ENCODE measurements at places on chromosomes 5 and 9. TPM values are rescaled to one million over a fixed set of nuclear protein-coding genes. Genes with fewer than 3 reads are reported as not detected.

- DNase-seq, result no peak
Measured at GRCh38 chr9:81560851-81561732, 128.3 kb downstream of the TLE1 start.

WNK2 gene
- total RNA-seq, result 16.2 TPM

DNA sequence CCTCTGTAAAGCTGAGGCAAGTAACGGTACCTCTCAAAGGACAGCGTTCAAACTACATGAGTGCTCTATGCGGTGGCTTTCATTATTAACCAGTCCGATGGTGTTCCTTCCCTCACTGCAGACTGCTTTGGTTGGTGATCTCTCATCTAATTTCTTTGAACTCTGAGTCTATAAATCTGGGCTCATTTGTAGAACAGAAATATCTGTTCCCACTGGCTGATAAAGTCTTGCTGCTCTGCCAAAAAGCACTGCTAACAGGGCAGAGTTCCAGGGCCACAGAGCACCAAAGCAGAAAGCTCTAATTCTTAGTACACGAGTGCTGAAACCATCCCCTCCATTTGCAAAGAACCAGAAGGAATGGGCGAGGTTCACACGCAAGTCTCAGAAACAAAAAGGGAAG is 81.9 kb downstream of the MED27 start:
- DNase-seq, result no peak

GRCh38 chr5:15001517-15001916 is 129.9 kb upstream of the ANKH start:
- DNase-seq, result no peak

ADAMTSL1 gene
- total RNA-seq, result 3.4 TPM

GRCh38 chr5:80825786-80826460 is 134.2 kb upstream of the RASGRF2 start:
- no peak for DNase-seq

NIPSNAP3A gene
- 21.2 TPM for total RNA-seq

- DNase-seq, result peak; percentile 69
Measured at GRCh38 chr5:126973193-126973592, 57.2 kb downstream of the MARCHF3 start.

PRR16 gene
- total RNA-seq, result 1.3 TPM

- no peak for DNase-seq
Measured at GRCh38 chr9:103471241-103471640, 476.1 kb downstream of the CYLC2 start.

DNA sequence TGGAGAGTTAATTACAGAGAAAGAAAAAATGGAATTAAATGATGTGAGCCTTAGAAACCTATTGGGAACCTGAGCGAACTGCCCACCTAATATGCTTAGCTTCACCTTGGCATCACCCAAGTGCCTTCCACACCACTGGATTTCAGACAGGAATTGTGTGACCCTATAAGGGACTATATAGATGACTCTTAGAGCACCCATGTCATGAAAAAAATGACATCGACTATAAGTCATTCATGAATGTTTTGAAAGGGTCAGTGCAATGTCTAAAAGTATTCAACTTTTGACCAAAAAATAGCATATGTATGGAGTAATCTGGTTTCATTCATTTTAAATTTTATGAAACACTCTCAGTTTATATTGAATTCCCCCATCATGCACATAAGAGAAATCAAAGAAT is 81.6 kb upstream of the PRRC1 start:
- no peak for DNase-seq

PAIP1 gene
- 54.6 TPM for total RNA-seq

DNA sequence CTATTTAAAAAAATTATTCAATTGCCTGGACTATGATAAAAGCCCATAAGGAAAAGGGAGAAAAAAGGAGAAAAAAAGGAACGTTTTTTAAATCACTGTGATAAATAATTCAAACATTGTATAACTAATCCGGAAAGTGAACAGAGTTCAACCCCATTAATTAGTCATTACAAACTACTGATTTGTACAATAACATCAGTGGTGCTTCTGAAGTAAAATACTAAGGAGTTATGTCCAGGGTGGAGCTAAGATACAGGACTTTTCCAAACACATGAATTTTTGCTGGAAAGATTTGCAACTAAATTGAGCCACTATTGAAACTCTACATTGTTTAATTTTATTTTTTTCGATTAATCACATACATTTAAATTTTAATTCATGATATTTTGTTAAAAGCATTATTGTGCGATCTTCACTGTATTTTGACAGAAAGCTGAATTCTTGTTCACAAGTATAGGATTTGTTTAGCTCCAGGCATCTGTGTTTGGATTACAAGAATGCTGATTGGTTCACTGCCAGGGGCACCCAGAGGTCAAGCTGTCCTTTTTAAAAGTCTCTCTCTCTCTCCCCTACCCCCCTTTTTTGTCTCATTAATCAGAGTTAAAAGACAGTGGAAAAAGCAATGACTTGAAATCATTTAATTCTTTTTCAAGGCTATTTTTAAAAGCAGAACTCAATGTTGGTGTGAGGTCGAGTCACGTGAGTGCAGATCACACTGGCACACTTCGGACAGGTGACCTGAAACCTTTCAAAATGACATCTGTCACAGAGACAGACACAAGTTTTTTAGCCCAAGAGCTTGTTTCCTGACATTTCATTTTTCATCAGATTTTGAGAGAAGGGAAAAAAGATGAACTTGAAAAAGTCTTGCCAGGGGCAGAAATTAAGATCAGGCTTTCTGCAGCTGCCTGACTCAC is 387.3 kb downstream of the NR2F1-AS1 start:
- no peak for DNase-seq

DNA sequence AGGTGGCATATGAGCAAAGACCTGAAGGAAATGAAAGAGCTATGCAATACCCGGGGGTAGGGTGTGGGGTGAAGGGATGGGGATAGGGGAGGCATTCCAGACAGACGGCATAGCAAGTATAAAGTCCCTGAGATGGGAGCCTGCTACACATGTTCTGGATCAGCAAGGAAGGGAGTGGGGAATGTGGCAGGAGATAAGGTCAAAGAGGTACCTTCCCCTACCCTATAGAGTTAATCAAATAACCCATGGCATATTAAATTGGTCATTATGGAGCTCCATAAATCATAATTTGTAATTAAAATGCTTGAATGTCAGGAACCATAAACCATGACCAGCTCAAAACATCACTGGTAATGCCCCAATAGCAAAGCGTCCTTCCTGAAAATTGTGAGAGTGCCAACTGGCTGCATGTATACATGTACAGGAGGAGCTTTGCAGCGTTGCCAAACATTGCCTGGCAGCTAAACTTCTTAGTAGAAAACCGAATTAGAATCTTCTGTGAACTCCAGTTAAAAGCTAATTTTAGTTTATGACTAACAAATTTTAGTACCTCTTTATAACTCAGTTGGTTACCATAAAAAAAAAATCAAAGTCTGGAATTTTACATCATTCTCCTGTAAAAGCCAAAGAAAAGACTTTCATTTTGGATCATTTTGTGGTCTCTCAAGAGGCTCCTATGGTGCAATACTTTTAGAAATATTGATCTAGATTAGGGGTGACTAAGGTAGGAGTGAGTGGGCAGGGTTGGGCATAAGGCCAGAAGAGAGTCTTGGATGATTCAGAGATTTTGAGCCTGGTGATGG is 4.7 kb downstream of the DNAI1 start:
- DNase-seq, result no peak

- no peak for DNase-seq
Measured at GRCh38 chr5:118889165-118889564, 99.2 kb downstream of the DTWD2 start.

DNA sequence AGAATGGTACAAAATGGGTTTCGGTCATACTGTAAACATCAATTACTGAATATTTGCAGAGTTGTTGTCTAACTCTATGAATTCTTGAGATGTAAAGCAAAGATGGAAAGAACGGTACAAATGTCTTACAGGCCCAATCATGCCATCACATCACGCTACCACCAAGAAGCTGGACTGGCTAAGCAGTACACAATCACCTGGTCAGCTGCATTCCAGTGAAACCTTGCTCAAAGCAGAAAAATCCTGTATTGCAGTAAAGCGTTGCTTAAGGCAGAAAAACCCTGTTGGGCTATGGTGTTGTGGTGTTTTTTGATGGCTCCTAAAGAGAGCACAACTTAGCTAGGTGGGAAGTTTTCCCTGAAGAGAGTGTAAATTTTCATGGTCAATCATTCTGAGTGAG is 112.6 kb upstream of the RASA1 start:
- no peak for DNase-seq

DNA sequence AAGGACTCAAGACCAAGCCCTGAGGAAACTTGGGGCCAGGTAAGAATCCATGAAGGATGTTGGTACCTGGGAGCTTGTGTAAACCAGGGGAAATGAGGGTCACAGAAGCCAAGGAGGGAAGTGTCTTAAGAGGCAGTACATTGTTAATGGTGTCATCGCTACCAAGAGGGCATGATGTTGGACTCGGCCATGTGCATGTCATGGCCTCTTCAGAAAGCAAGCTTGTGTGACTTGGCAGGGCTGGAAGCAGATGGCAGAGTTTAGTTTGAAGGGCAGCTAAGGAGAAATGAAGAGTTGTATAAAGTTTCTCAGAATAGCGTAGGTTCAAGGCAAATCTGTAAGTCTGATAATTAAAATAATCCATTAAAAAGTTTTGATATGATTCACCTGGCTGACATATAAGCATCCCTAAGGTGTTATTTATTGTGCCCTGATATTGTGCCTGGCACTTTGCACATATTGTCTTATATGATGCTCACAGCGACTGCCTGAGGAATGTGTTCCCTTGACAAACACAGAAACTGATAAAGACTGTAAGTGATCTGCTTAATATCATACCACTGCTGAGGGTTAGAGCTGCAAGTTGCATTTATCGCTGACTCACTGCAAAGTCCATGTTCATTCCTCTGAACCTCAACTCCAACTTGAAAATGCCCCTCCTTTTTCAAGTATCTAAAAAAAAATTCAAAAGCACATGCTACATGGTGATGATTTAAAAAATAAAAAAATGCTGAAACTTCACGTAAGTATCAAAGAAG is 81.3 kb upstream of the PTPN3 start:
- no peak for DNase-seq

DNA sequence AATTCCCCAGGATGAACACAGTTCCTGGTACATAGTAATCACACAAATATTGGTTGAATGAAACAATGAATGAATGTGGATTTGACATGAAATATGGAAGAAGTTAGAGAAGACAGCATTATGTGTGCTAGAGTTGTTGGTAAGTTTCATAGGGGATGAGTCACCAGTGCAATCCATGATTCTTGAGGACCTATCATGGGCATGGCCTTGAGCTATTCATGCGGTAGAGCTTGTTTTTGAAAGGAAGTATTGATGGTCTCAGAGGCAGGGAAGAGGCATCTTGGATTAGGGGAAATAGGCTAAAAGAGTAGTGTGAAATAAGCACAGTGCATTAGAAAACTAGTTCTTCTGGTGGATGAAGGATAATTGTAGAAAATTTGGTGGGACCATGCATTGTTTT is 22.1 kb downstream of the SPATA31D1 start:
- no peak for DNase-seq

DNA sequence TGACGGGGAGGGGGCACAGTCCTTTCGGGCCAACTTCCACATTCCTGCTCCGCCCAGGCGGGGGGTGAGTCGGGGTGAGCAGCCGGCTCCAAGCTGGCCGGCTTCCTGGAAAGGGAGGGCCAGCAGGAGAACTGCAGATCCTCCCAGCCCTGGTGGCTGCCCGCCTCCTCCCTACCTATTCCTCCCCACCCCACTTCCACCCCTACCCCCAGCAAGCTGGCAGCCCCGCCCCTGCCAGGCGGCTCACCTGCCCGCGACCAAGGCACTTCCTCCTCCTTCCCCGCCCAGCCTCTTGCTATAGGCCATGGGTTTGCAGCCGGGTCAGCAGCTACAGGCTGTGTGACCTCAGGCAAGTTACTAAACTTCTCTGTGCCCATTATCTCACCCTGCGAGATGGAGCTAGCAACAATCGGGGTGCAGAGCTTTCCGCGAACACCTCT is 5.6 kb upstream of the IRF1 start:
- peak; percentile 100 for DNase-seq

SLC27A6 gene
- not detected for total RNA-seq

DNA sequence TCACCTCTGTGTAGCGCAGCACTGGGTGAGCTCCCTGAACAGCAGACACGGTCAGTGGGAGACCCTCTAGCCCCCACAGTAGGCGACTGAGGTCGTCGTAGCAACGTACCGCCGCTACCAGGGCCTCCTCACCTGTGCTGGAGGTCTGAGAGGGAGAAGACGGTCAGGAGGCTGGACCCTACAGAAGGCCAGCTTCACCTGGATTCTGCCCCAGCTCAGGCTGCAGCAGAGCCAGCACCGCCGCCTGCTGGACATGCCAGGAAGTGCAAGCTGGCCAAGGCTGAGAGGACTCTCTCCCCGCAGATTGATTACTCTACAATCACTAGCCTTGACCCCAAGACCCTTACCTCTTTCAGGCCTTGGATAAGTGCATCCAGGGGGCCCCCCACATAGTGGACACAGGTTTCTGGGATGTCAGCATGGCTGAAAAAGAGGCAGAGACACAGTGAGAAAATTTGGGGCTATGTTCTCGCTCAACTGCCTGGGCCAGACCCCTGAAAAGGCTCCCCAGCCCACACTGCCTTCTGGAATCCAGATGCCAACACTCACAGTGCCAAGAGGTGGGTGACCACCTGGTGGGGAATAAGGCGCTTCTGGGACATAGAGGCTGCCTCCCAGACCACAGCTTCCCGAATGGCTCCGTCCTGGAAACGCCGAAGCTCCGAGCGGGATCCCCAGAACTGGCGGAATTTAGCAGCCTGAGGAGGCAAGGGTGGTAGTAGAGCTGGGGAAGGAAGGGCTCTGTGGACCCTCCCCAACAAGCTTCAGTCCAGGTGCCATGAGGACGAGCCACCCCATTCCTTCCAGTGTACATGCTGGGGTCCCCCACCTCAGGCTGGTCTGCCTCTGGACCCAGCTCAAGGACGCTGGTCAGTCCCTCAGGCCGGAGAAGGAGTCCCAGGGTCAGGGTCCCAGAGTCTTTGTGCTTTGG is 6.9 kb downstream of the NOL6 start:
- peak; percentile 92 for DNase-seq

DNA sequence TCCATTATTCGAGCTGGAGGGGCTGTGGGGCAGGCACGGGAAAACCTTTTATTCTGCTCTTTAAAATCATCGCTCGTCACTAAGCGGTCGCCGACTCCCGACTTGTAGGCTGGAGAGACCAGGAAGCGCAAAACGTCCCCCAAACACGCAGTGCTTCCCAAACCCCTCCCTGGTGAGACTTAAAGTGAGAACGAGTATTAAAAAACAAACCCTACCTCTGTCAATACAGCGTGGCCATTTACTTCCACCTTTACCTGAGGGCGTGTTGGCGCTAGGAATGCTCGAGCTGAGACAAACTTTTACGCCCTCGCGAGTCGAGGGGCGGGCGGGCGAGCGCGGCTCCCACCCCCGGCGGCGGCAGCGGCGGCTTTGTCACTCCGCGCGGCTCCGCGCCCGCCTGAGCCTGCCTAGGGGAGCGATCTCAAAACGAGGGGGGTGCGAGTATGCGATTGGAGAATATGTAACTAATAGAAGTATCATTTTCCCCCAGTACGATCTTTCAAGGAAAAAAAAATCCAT is at the start of gene NR2F1-AS1:
TSS of gene NR2F1-AS1 (minus strand) at position 293 of the 519 bp plus-strand sequence.
- DNase-seq, result no peak

NUP188 gene
- total RNA-seq, result 58.7 TPM

EMB gene
- total RNA-seq, result 91.9 TPM

GRCh38 chr5:162817364-162817763 is 620.0 kb upstream of the CCNG1 start:
- DNase-seq, result no peak

SH3GL2 gene
- total RNA-seq, result not detected

ROR2 gene
- total RNA-seq, result 6.8 TPM

GRCh38 chr9:83327323-83327722 is 210.9 kb downstream of the FRMD3 start:
- no peak for DNase-seq

Data from spleen (tissue), 13 donors.